ENCODE measurements at places on chromosomes 6 and 20. TPM values are rescaled to one million over a fixed set of nuclear protein-coding genes. Genes with fewer than 3 reads are reported as not detected.

Gene GJE1
- total RNA-seq = not detected

Gene OCSTAMP
- total RNA-seq = not detected

Gene RAB23
- 14.4 TPM for total RNA-seq

Gene MAFB
- total RNA-seq = 1.0 TPM

Gene KCNK5
- total RNA-seq = 0.15 TPM

Gene HMGCLL1
- total RNA-seq = 0.34 TPM

Gene CST1
- total RNA-seq = not detected

Gene COX4I2
- total RNA-seq = not detected

Gene DDO
- total RNA-seq = 0.74 TPM

Gene ECT2L
- total RNA-seq = not detected

Gene NRN1
- total RNA-seq = not detected

Gene ULBP2
- total RNA-seq = 6.6 TPM

Gene KIFC1
- 75.8 TPM for total RNA-seq

Gene NHLRC1
- 2.1 TPM for total RNA-seq

Gene OOEP
- not detected for total RNA-seq

Gene E2F1
- 19.5 TPM for total RNA-seq

Gene FKBP5
- 109 TPM for total RNA-seq

Gene CPNE5
- total RNA-seq = not detected

Gene SLC4A11
- 0.89 TPM for total RNA-seq

Gene CENPQ
- total RNA-seq = 5.5 TPM

Gene NFATC2
- total RNA-seq = 0.15 TPM

Gene SLC22A16
- total RNA-seq = 0.17 TPM
